Panc1 (cell line): ENCODE measurements at places on chromosomes 11 and 22.

- DNase-seq: no peak
Measured at GRCh38 chr11:74321487-74322188, 10.2 kb upstream of the P4HA3 start.

DNA sequence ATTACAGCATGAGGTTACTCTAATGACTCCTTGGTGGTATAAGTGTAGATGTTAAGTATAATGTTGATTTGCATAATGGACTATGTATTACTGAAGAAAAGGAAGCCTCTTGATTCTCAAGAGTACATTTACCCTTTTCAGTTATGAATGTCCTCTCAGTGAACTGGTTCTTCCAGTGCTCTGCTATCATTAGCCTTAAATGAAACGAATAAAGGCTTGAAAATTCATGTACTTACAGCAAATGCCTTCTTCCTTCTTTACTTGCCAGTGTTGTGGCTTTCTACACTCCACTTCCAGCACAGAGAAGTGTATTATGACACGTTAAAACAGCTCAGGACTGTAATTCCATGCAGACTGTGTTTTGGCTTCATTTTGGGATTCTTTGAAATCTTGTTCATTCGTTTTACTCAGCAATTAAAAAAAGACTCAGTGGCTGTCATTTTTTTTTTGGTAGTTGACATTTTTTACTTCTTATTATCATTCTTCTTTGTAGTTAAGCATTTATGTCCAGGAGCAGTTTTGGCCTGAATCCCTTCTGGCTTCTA, 96.9 kb downstream of the MTMR3 start:
- no peak for DNase-seq

DNA sequence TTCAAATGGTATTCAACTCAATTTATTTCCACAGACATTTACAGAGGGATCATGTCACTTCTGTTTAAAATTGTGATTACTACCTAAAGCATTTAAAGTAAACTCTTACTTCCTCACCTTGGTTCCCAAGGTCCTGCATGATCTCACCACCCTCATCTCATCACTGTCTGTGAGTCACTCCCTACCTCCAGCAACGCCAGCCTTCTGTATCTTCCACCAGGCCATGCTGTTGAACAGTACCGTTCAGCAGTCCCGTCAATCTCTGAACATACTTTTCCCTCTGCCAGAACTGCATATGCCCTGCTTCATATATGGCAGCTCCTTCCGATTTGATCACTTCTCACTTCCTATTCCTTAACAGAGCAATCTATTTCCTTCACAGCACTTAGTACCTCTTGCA, 2.0 kb downstream of the FBXO3 start:
- DNase-seq: no peak

DNA sequence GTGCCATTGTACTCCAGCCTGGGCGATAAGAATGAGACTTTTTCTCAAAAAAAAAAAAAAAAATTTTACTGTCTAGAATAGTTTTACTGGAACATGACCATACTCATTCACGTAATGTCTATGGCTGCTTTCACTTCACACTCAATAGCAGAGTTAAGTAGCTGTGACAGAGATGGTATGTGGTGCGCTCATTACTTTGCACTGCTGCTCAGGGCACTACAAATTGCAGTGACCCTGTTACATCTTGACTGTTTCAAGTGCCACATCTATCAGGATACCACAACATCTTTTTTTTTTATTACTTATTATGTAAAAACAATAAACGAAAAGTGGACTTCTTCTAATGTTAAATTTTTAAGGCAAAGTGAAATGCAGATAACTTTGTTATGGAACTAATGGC, 110.3 kb downstream of the ARHGAP20 start:
- DNase-seq: no peak

- DNase-seq: no peak
Measured at GRCh38 chr11:55791606-55792005, 3.8 kb upstream of the OR5D14 start.

- no peak for DNase-seq
Measured at GRCh38 chr11:121482231-121483129, 29.7 kb upstream of the SORL1-AS1 start.

GRCh38 chr11:118170882-118171268, 5.6 kb downstream of the SCN2B start:
- no peak for DNase-seq

DNA sequence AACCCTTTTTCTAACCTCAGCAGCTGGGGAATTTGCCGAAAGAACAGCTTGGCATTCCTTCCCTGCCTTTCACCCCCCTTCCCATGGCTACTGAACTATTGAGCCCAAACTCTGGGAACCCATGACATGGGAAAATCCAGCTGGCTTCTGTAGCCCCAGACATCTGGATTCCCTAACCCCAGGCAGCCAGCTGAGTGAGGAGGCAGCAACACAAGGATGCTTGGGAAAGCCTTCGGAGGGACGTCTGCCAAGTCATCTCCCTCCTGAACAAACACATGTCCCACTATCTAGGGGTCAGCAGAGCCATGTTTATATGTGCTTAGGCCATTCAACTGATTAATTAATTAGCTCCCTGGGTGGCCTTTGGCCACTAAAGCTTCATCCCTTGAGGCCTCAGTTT, 21.6 kb downstream of the LRRC55 start:
- no peak for DNase-seq

DNA sequence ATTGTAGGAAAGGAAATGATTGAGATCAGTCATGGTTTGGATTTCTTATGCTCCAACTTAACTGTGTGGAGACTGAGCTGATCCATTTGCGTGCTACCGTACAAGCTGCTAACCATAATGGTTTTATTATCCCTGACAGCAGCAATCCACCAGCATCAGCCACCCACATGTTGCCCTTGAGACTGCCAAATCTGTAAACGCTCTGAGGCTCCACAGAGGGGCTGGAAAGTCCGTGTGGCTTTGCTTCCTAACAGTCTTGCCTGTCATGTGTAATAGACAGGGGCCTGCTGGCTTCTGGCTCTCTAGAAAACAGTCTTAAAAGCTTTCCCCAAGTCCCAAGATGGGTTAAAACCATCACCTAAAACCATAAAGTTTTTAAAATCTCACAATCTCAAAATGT, 30.1 kb downstream of the ATG16L2 start:
- no peak for DNase-seq

- DNase-seq: no peak
Measured at GRCh38 chr11:108216988-108217387, 5.5 kb downstream of the NPAT start.
